Anterior cingulate cortex (tissue), 58 donors: ENCODE measurements at places on chromosomes 1 and 21.

DNA sequence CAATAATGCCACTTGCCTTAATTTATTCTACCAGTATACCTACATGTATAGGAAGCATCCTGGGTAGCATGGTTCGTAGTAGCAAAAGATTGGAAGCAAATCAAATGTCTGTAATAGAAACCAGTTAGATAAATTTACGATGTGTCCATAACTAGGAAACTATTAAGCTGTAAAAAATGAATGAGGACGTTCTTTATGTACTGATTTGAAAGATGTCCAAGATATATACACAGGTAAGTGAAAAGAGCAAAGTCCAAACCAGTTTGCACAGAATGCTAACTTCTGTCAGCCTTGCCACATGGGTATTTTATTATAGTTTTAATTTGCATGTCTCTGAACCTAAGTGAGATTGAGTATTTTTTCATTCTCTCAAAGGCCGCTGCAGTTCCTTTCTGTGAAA lies 251.8 kb upstream of the IRF2BP2 start:
- no peak for DNase-seq

- no peak for DNase-seq
Observed at GRCh38 chr1:246782120-246782900, 58.1 kb downstream of the SCCPDH start.

DNA sequence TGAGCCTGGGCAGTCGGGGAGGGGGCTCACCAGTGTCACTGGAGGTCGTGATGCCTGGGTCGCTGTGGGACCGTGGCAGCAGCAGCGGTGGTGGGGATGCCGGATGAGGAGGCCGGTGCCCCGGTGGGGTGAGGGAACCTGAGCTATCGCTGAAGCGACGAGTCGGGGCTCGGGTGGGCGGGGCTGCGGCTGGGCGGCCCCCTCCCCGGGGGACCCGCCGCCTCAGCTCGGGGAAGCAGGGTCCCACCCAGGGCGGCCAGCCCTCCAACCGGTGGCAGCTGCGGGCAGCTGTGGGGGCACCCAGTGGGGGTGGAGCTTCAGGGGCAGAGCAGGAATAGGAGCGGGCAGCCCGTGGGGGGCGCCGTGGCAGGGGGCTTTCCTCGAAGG lies 5.0 kb downstream of the ENTREP3 start:
- DNase-seq = no peak

- no peak for DNase-seq
Observed at GRCh38 chr1:197156692-197157091, 10.2 kb upstream of the ASPM start.

- no peak for DNase-seq
Observed at GRCh38 chr1:220732137-220732536, 16.0 kb upstream of the MTARC2 start.

GRCh38 chr1:60224523-60224922 lies 151.0 kb upstream of the C1orf87 start:
- no peak for DNase-seq

DNA sequence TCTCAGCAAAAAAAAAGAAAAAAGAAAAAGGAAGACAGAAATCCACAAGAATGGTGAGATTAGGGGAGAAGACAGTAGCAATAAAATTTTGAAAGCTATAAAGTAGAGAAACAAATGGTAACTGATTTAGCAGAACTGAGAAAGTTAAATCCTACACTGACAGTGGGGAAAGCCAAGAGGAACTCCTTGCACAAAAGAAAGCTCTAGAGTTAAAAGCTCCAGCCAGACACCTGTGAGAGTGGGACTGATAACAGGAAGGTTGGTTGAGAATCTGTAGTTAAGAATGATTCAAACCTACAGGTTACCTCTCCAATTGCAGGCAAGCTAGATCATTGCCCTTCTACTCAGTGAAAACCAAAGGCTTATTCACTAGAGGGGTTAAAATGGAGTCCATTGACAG lies 23.6 kb downstream of the FBXO28 start:
- DNase-seq = no peak

GRCh38 chr21:15444118-15444960 lies 285.4 kb upstream of the USP25 start:
- DNase-seq = no peak

DNA sequence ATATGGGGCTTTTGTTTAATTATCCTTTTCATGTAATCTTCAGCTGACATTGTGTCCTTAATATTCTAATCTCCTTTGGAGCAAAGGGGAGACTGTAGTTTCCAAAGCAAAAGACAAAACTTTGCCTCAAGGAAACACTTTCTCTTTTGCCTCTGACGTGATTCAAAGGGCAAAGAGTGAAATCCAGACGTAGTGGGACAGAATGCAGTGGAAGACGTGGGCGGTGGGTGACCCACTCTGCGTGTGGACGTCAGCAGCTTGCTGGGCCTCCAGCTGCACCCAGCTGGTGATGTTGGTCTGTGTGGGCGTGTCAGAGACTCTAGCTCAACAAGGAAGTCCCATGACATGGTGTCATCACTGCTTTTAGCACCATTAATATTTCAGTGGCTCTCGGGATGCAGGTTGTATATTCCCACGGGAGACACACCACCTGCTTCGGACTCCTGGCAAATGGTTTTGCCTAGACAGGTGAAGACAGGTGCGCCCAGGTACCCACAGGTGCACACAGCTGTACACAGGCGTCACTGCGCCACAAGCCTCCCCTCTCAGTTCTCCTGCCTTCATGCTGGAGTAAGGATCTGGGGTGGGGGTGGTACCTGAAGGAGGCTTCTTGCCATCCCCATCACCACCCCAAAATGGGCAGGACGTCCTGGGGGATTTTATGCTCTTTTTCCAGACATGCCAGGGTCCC lies 292.1 kb upstream of the VAMP3 start:
- no peak for DNase-seq

GRCh38 chr1:198846556-198846955 lies 207.7 kb downstream of the PTPRC start:
- no peak for DNase-seq
